ENCODE measurements at places on chromosomes 5 and 9.

DNA sequence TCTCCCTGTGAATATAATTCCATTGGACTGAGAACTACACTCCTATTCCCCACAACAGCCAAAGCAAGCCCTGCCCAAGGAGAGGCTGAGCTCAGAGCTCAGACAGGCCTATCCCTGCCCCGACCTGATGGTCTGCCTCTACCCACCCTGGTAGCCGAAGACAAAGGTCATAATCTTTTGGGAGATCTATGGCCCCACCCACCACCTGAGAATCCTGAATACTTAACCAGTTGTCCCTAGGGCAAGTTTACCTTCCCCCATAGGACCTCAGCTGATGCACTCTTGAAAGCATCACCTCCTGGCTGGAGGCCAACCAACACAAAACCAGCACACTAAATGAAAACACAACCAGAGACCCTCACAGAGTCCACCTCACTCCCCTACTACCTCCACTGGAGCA lies 167.5 kb downstream of the PRR16 start:
- no peak for DNase-seq

DNA sequence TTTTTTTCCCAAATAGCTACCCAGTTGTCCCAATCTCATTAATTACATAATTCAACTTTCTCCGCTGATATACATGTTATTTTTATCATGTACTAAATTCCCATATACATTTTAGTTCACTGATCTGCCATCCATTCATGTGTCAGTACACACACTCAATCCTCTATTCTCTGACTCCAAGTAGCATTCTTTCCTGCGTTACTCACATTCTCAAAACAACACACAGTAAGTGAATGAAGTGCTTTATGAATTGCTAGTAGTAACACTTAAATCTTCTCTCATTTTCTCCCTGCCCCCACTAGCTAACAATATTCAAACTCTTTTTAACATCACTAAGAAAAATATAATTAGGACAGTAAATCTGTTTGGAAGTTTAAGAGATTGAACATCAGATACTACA lies 8.9 kb downstream of the ZNF366 start:
- DNase-seq: no peak

- no peak for DNase-seq
These were observed 144.1 kb downstream of the CCDC171 start for GRCh38 chr9:15696979-15697378.

DNA sequence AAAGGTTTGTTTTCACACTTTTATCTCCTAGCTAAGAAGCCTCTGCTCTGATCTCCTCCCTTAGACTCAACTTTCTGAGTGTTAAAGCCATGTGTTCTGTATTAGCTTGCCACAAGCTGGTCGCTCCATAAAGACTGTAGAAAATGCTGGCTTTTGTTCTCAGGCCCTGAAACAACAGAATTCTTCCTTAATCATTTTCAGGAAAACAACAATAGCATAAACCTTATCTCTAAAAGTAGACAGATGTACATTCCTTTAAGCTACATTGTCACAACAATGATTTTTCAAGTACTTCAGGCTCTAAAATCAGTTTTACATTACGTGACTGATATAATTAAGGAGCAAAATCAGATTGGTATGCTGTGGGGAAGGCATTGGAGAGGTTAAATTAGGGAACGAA lies 41.9 kb downstream of the VCAN start:
- DNase-seq: no peak

DNA sequence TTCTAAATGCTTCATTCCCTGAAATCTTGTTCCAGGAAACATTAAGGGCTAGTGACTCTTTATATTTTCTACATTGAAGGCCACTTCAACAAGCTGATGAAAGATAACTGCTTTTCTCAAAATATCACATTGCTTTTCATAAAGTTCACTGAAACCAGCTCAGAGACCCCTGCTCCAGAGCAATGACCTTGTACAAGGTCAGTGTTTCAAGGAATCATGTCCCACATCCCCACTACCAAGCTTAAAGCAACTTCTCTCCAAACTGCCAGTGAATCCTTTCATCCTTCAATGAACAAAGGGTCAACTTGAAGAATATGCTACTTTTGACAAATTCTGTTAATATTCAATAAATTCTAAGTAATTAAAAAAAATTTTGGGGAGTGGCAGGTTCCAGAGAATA lies 12.0 kb upstream of the SPATA24 start:
- no peak for DNase-seq

DNA sequence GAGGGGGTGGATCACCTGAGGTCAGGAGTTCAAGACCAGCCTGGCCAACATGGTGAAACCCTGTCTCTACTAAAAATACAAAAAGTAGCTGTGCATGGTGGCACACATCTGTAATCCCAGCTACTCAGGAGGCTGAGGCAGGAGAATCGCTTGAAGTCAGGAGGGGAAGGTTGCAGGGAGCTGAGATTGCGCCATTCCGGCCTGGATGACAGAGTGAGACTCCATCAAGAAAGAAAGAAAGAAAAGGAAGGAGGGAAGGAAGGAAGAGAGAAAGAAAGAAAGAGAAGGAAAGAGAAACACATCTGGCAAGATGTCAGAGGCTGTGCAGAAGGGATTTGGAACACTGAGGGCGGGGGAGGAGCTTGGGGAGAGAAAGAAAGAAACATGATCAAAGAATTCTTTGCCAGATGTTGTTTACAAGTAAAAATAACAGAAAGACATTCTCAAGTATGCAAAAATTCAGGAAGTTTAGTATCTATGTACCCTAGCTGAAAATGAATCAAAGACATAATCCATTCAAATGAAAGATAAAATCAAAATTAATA lies 93.7 kb downstream of the AK8 start:
- DNase-seq: no peak

DNA sequence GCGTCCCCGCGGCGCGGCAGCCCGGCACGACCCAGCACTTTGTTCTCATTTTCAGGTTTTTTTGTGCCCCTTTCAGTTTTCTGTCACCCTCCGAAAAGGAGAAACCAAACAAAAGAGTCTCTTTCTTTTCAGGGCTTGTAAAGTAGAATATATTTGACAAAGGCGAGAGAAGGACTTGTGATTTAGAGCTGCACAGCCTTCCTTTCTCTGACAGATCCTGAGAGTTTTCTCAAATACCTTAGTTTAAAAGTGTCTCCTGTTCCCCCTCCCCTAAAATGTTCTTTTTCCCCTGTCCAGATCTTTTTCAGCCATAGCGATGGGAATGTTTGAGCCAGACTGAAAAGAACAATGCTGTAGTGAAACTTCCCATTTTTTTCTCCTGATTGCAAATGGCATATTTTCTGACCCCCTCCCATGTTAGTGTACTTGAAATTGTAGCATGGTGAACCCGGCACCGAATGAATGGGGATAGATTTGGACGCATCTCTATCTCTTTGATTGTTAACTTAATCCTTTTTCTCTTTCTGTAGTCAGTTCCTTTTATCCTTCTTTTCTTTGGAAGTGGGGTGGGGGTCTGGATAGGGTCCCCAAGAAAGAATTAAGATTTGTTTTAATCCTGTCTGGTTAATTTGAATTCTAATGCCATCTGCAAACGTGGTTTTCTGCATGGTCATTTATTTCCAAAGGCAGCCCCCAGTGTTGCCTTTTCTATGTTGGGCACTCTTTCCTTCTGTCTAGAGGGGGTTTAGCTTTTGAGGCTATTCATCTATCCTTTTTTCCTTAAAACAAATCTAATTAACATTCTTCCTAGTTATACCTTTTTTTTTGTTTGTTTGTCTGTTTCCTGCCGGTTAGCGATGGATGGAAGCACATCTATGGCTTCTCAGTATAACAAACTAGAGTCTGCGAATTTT lies 2.2 kb downstream of the ZSWIM6 start:
- DNase-seq: no peak

DNA sequence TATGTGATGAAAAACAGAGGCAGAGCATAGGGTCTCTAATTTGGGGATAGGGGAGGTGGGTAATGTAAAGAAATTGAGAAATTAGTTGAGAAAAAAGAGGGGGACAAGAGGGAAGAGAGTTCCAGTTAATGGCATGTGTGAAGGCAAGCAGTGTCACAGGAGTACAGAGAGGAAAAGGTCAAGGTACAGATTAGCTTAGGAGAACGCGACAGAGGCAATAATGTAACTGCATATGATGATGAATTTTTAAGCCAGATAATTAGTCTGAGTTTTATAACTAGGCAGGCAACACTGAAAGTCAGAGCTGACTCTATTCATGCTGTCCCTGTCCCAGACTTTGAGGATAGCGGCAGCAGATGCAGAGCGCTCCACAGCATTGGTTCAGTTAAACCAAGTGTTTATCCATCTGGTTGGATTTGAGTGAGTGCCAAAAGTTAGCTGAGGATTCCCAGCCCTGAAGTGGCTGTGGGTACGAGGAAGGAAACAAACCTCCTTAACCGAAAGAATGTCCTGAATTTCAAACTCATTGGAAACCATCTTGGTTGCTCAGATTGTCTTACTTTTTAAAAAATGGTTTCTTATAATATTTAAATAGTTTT lies 315.2 kb downstream of the ARHGAP26 start:
- no peak for DNase-seq

- no peak for DNase-seq
These were observed 1792.3 kb downstream of the EFNA5 start for GRCh38 chr5:105878402-105878801.

GRCh38 chr5:159244163-159244562 lies 18.9 kb upstream of the UBLCP1 start:
- DNase-seq: no peak

GRCh38 chr5:59528202-59528862 lies 365.2 kb downstream of the PDE4D start:
- no peak for DNase-seq

DNA sequence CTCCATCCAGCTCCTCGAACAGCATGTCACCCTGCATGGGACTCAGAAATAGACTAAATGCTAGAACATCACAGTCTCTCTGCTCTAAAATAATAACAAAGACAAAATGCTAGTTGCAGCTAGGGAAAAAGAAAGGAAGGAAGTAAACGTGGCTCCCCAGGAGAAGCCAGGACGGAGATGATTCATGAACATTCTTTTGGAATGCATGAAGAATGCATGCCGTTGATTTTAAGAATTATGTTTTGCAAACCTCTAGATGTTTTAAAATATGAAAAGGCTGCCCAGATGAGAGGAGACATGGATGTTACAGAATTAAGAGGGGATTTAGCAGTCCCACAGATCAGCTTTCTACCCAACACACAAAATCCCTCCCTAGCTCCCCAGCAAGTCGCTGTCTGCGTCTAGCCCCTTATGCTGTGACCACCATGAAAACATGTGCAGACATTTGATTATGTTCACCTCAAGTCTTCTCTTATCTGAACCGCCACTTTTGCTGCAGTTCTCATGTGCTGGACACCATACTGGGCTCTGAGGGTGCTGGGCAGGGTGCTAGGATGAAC lies 139.4 kb upstream of the LMX1B start:
- DNase-seq: no peak

DNA sequence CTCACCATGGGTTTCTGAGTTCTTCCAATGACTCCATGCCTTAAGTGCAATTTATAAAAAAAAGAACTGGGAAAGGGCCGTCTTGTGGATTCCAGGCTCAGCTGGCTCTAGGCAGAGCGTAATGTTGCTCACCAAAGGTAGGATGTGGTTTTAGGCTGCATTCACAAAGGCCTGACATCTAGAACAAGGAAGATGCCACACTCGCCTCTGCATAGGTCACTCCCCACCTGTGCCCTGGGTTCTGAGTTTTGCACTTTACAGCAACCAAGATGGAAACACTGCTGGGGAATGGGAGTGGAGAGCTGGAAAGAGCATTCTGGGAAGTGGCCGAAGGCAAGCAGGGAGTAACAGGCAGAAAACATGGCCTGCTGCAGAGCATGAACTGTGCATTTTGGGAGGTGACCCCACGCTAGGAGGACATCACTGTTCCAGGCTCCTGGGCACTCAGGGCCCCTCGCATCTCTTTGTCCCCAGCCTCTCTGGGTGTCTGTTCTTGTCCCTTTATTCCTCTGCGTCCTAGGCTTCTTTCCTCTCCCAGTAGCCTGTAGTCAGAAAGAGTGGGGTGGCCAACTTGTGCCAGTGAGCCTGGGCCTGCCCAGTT lies 12.3 kb downstream of the FCN2 start:
- no peak for DNase-seq

- no peak for DNase-seq
These were observed 9.3 kb downstream of the HMGXB3 start for GRCh38 chr5:150009671-150010387.

GRCh38 chr9:104107799-104108198 lies 13.7 kb downstream of the SMC2 start:
- DNase-seq: no peak

DNA sequence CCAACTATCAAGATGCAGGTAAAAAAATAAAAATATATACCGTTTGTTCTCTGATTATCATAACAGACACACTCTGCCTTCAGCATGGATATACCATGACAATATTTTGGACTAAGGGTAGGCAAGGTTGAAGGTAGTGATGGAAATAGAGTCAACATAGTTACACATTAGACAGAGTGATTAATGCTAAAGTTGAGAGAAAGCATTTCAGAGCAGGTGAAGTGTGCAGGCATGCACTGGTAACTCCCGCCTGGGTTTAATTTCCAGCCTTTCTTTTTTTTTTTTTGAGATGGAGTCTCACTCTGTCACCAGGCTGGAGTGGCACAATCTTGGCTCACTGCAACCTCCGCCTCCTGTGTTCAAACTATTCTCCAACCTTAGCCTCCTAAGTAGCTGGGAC lies 458.5 kb downstream of the TLR4 start:
- no peak for DNase-seq

- no peak for DNase-seq
These were observed 53.3 kb downstream of the PCA3 start for GRCh38 chr9:76817489-76817888.

DNA sequence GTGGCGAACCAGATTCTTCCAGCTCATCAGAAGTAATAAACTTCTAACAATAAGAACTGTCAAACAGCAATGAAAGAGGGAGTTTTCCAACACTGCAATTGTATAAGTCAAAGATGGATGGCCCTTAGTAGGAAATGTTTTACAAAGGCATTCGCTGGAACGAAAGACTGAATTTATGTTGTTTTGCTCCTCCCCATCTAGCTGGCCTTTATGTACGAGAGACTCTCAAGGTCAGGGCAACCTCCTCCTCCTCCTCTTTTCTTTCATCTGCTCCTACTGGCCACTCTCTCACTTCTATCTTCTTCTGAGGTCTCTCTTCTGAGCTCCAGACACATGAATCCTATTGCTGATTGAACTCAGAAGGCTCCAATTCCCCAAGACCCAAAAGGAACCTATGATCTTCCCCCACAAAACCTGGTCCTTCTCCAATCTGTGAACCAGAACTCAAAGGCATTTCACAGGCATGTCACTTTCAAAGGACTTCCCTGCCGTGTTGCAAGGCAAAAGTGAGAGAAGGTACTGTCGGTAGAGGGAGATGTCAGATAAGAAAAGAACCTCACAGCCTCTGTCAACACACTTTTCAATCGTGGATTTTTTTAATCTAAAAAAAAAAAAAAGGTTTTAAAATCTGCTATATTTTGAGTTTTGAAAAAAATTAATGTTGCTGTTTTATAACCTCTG lies 28.5 kb upstream of the PUM3 start:
- no peak for DNase-seq

- no peak for DNase-seq
These were observed 63.5 kb upstream of the BARX1 start for GRCh38 chr9:94018628-94019027.

DNA sequence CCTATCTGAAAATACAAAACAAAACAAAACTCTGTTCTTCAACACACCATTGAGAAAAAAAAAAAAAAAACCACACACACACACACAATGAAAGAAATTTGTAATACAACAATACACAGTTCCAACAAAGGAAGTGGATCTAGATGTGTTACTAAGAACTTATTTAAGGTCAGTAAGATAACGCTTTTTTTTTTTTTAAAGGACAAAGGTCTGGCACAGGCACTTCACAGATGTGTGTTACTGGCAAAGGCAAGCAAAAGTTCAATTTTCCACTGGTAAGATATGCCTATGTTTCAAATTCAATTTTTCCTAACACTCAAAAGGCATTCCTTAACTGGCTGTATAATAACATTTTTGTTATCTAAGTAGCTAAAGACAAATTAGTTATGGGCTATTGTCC lies 3.6 kb downstream of the RFK start:
- DNase-seq: no peak
